Stomach (tissue), 19 donors: ENCODE measurements at places on chromosomes 6 and 20. TPM values are rescaled to one million over a fixed set of nuclear protein-coding genes. Genes with fewer than 3 reads are reported as not detected.

KCNK16 gene
- not detected for total RNA-seq

DNA sequence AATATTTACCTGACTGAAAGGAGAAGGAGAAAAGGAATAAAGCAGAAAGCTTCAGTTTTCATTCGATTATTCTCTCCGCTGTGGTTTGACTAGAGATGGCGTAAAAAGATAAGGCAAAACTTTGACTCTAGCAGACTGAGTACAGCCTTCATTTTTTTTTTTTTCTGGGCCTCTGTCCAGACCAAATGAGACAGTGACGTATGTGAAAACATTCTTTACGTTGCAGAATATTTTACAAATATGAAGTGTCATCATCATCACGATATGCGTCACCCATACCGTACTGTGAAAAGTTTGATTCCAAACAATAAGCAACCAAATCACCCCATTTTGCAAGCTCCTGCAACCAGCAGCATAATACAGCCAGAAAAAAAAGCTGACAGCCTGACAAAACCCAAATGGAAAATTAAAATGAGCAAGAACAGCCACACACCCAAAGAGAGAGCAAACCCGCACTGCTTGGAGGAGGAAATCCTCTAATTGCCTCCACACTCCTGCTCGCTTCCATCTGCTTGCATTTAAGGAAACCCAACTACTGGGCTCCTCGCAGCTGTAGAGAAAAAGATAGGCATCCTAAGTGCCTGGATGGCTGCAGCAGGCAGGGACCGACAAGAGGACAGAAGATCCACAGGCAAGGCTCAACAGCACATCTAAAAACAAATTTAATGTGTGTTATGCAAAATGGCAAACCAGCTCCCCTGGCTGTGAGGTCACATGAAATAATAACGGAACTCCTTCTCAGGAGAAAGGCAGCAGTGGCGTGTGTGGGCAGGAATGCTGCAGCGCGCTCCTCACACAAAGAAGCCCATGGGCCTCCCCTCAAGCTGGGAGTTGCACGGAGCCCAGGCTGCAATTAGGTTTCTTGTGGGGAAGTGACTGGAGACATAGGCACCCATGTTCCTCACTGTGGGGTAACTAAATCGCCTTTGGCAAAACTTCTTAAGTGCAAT, 113.1 kb downstream of the FYN start:
- peak overlapping the region; percentile 82 for H3K27ac ChIP-seq
- peak; percentile 81 for DNase-seq
- peaks cover 9% of the 10 kb centered on the region for H3K4me1 ChIP-seq
- H3K27me3 ChIP-seq = no peaks in the 10 kb centered on the region

RIMS4 gene
- 1.3 TPM for total RNA-seq

HCRTR2 gene
- total RNA-seq = not detected

GRCh38 chr6:152146385-152146784, 338.9 kb downstream of the ESR1 start:
- H3K27me3 ChIP-seq = no peaks in the 10 kb centered on the region
- no peaks in the 10 kb centered on the region for H3K4me1 ChIP-seq
- no peak overlapping the region for H3K27ac ChIP-seq
- peaks cover 37% of the 10 kb centered on the region for H3K36me3 ChIP-seq
- no peak for DNase-seq

- no peak overlapping the region for H3K4me3 ChIP-seq
- no peak overlapping the region for H3K27ac ChIP-seq
- H3K36me3 ChIP-seq = no peaks in the 10 kb centered on the region
- H3K4me1 ChIP-seq = peaks cover 35% of the 10 kb centered on the region
- no peak for DNase-seq
- peaks cover 100% of the 10 kb centered on the region for H3K27me3 ChIP-seq
These were observed 6.8 kb upstream of the POU3F2 start for GRCh38 chr6:98827295-98828159.

- DNase-seq = no peak
- H3K36me3 ChIP-seq = no peaks in the 10 kb centered on the region
- no peak overlapping the region for H3K27ac ChIP-seq
These were observed 22.5 kb upstream of the SGK1 start for GRCh38 chr6:134340179-134340975.

DNA sequence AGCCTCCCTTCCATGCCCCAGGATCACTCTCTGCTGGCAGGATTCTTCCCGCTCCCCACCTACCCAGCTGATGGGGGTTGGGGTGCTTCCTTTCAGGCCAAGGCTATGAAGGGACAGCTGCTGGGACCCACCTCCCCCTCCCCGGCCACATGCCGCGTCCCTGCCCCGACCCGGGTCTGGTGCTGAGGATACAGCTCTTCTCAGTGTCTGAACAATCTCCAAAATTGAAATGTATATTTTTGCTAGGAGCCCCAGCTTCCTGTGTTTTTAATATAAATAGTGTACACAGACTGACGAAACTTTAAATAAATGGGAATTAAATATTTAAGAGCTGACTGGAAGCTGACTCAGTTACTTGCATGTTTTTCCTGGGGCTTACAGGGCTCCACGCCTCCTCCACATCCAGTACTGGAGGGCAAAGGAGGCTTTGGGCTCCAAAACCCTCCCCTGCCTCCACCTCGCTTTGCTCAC, 24.3 kb upstream of the FANCE start:
- H3K4me1 ChIP-seq = peaks cover 5% of the 10 kb centered on the region
- no peaks in the 10 kb centered on the region for H3K27me3 ChIP-seq
- DNase-seq = no peak
- H3K36me3 ChIP-seq = peaks cover 54% of the 10 kb centered on the region
- H3K27ac ChIP-seq = no peak overlapping the region

DNA sequence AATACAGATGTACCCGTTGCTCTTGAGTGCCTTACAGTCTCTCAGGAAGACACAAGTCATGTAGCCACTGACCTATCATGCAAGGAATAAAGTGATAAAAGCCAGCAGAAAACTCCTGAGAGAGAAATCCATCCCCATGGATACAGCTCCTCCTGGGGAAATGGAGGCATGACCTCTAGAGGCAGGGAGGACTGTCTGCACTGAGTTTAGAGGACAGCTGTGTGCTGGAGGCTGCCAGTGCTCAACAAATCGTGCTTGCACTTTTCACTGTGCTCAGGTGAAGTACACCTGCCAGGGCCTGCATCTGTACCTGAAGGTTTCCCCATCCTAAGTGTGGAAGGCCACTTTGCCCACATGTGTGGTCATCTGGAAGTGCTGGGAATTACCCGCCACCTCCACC, 12.1 kb downstream of the CD93 start:
- H3K27me3 ChIP-seq = no peaks in the 10 kb centered on the region
- H3K4me1 ChIP-seq = no peaks in the 10 kb centered on the region
- no peak overlapping the region for H3K4me3 ChIP-seq
- H3K36me3 ChIP-seq = no peaks in the 10 kb centered on the region
